ENCODE measurements at places on chromosomes 5 and 9.

DNA sequence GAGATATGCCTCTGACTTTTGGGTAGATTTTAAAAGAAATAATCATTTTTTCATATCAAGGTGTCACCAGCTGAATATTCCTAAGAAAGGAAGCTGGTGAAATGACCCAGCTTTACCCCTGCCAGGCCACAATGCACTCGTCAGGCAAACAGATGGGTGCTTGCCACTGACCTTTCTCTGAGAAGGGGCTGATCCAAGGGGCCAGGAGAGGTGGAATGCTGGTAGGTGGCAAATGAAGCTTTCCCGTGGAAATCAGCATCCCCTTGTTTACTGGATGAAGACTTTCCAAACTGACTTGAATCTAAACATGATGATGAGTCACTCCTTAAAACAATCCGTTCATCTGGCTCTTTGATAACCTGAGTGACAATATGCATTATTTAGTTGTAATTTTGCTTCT lies 44.3 kb upstream of the PLPP6 start:
- H3K27ac ChIP-seq = no peak overlapping the region
- no peaks in the 10 kb centered on the region for H3K36me3 ChIP-seq
- no peak overlapping the region for H3K4me3 ChIP-seq
- no peak for DNase-seq

DNA sequence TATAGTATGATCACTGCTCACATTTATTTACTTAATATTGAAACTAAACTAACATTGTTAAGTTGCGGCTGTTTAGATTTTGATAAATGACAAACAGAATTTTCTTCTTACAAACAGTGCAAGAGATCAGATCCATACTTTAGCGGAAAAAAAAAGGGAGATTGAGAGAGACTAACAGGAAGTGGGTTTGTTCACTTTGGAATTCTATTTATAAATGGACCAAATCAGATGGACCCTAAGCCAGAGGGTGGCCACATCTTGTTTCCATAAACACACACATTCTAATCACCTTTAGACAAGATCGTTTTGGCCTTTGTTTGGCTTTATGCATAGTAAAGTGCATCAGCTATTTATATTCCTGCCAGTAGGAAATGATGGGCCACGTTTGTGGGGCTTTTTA lies 381.4 kb upstream of the CD180 start:
- DNase-seq = no peak
- H3K36me3 ChIP-seq = no peaks in the 10 kb centered on the region
- no peak overlapping the region for H3K4me3 ChIP-seq
- H3K27ac ChIP-seq = no peak overlapping the region
- no peaks in the 10 kb centered on the region for H3K4me1 ChIP-seq

DNA sequence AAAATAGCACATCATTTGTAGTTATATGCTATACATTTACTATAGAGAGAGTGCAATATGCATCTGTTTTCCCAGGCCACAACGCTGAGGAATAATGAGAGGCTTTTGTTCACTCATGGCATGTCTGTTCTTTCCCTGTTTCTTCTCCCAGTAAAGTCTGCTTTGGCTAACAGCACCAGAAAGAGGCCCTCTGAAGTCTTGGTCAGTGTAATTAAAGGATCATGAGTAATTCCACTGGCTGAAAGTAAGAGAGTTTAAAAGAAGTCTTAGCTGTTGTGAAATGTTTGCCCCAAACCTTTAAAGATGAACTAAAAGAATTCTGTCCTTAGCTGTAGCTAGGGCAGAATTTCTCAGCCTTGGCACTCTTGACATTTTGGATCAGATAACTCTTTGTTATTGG lies 228.8 kb downstream of the TLE4 start:
- no peak overlapping the region for H3K27ac ChIP-seq
- no peak for DNase-seq
- H3K4me1 ChIP-seq = no peaks in the 10 kb centered on the region
- H3K36me3 ChIP-seq = no peaks in the 10 kb centered on the region

DNA sequence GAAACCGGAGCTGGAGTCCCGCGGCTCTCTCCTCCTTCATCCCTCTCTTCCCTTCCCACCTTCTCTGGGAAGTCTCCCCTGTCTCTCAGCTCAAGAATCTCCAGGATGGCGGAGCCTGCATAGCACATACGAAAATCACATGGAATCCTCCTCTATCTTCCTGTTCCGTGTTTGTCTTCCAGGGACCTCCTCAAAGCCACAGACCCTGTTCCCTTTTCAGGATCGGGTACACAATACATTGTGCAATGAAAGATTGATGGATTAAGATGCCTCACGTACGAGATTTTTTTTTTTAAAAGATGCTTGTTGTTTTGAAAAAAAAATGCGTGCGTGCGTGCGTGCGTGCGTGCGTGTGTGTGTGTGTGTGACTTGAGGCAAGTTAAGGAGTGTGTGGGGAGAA lies 46.6 kb upstream of the OLFM1 start:
- H3K27ac ChIP-seq = no peak overlapping the region
- no peak for DNase-seq
- H3K4me1 ChIP-seq = no peaks in the 10 kb centered on the region
- H3K4me3 ChIP-seq = no peak overlapping the region
- H3K36me3 ChIP-seq = no peaks in the 10 kb centered on the region
